Renal cortical epithelial cell (primary cell): ENCODE measurements at places on chromosomes 5 and 9.

DNA sequence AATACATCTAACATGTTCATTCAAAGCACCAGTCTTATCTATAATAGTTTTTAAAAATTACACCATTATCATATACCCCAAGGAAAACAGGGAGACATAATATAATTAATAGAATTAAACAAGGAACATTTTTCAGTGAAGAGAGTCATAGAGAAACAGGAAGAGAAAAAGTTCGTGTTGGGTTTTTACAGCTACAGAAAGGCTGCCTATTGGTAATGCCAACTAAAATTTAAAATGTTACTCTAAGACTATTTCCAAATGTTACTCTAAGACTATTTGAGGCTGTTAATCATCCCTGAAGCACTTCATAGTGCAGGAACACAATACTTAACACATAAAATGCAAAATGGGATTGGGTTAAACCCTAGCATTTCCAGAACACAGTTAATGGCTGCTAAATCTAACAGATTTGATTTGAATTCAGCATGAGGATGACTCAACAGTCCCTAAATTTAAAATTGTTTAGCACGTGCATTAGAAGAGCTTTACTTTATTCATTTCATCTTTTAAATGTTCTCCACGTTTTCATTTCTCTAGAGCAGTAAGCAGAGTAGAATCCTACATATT is 54.5 kb downstream of the OXCT1 start:
- no peak for DNase-seq

GRCh38 chr5:96149546-96149945 is 187.9 kb upstream of the ELL2 start:
- no peak for DNase-seq

DNA sequence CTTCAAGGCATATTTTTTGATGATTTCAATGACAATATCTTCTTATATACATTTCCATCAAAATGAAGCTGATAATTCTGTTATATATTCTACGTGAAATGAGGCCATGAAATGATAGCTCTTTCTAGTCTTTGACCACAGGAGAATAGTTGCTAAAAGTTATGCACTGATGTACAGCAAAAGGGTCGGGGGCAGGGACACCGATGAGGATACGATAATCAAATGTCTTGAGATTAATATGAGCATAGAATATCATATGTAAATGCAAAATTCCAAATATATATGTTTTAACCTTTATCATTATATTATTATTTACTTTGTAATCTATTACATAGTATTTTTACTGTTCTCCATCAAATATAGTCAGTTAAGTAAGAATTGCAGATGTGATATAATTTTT is 264.8 kb downstream of the KIAA0825 start:
- no peak for DNase-seq

DNA sequence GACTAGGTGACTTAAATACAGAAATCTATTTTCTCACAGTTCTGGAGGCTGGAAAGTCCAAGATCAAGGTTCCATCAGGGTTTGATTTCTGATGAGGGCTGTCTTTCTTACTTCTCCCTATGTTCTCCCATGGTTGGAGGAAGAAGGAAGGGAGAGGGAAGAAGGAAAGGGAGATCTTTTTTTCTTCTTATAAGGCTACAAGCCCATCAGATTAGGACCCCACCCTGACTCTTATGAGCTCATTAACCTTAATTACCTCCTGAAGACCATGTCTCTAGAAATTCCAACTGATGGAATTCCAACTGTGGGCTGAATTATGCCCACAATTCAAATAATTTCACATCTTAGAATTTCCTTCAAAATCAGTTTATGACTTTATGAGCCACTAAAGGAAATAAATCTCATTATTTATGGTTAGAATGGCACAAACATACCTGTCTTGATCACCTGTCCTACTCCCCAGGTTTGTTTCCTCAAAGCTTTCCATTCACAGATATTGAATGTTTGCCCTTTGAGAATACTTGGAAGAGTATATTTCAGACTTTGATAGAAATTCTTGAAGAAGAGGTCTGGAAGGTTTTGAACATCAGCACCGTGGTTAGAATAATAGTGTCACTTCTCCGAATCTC is 7.6 kb downstream of the PPWD1 start:
- DNase-seq: no peak

DNA sequence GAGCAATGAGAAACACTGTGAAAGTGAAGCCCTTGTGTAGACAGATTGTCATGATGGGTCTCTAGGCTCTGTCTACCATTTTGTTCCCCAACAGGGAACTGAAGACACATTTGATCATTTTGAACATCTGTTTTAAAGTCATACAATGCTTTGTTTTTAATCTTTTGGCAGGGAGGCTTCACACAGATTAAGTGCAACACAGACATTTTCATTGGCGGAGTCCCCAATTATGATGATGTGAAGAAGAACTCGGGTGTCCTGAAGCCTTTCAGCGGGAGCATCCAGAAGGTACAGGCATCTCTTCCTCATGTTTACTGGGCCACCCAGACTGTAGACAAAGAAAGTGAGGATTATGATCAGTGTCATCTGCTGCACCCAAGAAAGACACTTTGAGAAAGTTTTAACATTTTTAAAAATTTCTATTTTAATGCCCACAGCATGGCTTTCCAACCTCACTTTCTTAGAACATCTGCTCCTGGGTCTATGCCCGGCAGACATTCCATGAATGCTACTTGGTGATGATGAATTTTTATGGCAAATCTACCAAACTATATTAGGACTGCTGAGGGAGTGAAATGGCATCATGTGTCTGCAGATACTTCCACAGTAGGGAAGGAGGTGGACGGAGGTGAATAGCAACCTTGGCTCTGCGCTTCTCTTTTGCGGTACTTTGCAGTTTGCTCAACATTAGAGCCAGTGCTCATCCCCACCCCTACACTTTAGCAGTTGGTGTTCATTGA is 121.3 kb downstream of the LIFR start:
- DNase-seq: no peak

GRCh38 chr5:34547300-34548085 is 108.6 kb upstream of the RAI14 start:
- no peak for DNase-seq
